M059J (cell line): ENCODE measurements at places on chromosomes 13 and 19. TPM values are rescaled to one million over a fixed set of nuclear protein-coding genes. Genes with fewer than 3 reads are reported as not detected.

The WDR83 gene
- 9.6 and 10.5 TPM in 2 replicates for total RNA-seq

The GARIN5A gene
- 0.20 and 1.1 TPM in 2 replicates for total RNA-seq

The SIGLEC12 gene
- not detected in 2 replicates for total RNA-seq

The KLK10 gene
- not detected in 2 replicates for total RNA-seq

The GPR4 gene
- total RNA-seq = 0.02 TPM in 1 of 2 replicates, not detected in the other

The PSG7 gene
- total RNA-seq = 0.05 and 1.1 TPM in 2 replicates

The P2RY11 gene
- total RNA-seq = 0.96 and 6.5 TPM in 2 replicates

The KIR2DL4 gene
- not detected in 2 replicates for total RNA-seq

The TMEM238 gene
- 1.1 and 1.2 TPM in 2 replicates for total RNA-seq

The SERPINE3 gene
- not detected in 2 replicates for total RNA-seq

The FOXO1 gene
- total RNA-seq = 3.6 and 6.8 TPM in 2 replicates

The EEF1AKMT1 gene
- 4.3 and 7.7 TPM in 2 replicates for total RNA-seq

The TMPRSS9 gene
- not detected in 2 replicates for total RNA-seq

The ARL11 gene
- not detected in 2 replicates for total RNA-seq

The RFXAP gene
- 0.57 and 1.2 TPM in 2 replicates for total RNA-seq

The KLK2 gene
- total RNA-seq = not detected in 2 replicates

The ETFB gene
- 97.7 and 134 TPM in 2 replicates for total RNA-seq

The HSD17B14 gene
- 20.9 and 22.7 TPM in 2 replicates for total RNA-seq

The MUC16 gene
- total RNA-seq = not detected in 2 replicates
